ENCODE measurements at places on chromosomes 2 and 18.
A peak's percentile ranks its signal among the peaks of the same experiment; 100 is the strongest.

- no peak for DNase-seq
Measured at GRCh38 chr2:222978850-222979249, 73.1 kb upstream of the KCNE4 start.

DNA sequence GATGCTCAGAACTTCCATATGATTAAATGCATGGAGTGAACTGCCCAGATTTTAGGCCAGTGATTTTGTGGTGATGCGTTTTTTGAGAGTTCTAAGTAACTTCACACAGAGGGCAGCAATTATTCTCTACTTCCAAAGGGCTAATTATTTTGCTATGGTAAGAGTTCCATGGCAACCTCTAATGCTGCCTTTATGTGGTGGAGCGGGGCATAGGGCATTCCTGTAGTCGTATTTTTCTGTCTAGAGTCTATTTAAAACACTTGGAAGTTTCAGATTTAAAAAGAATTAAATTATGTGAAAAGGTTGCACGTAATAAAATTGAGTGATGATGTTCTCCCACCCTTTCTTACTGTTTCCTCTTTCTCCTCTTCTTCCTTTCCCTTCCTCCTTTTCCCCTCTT, 63.9 kb upstream of the EML6 start:
- DNase-seq, result no peak

DNA sequence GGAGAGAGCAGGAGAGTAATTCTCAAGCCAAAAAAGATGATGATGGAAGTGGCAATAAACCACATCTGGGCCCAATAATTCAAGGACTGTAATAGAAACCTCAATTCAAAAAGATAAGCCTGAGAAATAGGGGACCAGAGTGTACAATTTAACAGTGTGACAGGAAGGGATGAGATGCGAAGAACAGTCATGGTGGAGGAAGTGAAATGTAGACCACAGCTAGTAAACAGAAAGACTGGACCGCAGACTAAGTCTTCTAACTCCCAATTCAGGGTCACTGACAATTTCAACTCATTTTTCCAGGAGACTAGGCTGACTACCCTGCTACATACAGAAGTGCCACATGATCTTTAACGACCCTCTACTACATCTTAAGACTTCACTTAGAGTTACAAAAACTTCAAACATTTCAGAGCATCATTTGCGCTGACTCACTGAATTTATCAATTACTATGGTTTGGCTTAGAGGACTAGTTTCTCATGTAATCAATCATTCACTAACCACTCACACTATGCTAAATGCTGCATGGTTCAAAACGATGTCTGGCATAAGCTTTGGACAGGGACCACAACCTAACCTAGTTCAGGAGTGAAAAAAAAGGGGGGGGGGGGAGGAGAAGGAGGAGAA, 9.0 kb downstream of the CUL3 start:
- DNase-seq, result no peak

DNA sequence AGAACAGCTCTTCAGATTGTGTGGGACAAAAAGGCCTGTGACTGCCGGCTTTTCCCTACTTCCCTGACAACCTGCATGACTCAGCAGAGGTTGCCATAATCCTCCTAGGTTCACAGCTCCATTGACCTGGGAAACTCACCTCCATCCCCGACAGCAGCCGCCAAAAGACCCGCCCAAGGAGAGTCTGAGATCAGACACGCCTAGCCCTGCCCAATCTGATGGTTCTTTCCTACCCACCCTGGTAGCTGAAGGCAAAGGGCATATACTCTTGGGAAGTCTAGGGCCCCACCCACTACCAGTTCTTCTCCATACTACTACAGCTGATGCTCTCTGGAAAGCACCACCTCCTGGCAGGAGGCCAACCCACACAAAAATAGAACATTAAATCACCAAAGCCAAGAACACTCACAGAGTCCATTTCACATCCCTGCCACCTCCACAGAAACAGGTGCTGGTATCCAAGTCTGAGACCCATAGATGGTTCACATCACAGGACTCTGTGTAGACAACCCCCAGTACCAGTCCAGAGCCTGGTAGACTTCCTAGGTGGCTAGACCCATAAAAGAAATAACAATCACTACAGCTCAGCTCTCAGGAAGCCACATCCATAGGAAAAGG, 140.6 kb downstream of the NETO1 start:
- no peak for DNase-seq

DNA sequence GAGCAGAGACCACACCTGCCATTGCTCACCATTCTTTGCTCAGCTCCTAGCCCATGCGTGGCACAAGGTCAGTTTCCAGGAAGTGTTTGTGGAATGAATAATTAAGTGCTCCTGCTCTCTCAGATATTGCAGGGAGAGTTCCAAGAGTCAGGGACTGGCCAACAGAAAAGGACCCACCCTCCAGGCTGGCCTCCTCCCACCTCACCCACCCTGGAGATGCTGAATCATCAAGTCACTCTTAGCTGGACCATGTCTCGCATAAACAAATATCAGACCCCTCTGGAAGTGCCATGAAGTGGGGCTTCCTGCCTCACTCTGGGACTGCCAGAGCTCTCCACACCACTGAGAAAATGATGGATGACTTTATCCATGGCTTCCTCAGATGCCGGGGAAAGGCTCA, 256.0 kb downstream of the TNS1 start:
- DNase-seq, result no peak

GRCh38 chr2:149544692-149545091, 42.9 kb downstream of the MMADHC start:
- no peak for DNase-seq

DNA sequence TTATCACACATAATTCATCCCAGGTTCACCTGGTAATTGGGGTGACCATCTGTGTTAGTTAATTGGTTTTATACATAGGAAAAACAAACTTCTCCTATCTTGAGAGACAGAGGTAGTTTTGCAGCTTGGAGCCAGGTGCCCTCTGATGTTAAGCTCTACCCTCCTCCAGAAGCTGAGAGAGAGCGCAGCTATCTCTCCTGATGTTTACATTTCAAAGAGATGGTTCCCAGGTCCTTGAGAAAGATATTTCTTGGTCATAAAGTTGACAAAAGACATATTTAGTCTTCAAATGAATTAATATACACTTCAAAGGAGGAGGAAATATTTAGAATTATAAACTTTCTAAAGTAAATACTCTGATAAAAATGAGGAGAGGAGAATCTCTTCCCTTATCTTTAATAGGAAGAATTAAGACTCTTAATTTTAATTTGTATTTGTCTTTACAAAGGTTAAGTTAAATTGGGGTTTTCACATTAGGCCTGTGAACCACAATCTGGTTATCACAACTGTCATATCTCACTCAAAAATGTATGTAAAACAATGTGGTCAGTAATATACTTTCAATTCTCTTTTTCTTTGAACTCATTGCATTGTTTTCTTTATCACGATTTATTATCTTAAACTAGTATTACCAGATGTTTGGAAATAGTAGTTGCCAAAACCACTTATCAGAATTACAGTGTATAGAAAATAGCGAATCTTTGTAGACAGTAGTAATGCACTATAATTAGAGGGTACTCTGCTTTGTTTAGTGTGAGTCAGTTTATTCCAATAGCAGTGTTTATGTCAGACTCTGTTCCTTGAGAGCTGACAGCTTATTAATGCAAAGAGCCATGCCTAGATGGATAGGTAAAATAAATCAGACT, 26.8 kb downstream of the SERPINB4 start:
- DNase-seq, result no peak

GRCh38 chr2:6423944-6424343, 441.8 kb downstream of the CMPK2 start:
- DNase-seq, result no peak

GRCh38 chr2:28356095-28356911, 36.4 kb upstream of the FOSL2 start:
- DNase-seq, result peak; percentile 32

DNA sequence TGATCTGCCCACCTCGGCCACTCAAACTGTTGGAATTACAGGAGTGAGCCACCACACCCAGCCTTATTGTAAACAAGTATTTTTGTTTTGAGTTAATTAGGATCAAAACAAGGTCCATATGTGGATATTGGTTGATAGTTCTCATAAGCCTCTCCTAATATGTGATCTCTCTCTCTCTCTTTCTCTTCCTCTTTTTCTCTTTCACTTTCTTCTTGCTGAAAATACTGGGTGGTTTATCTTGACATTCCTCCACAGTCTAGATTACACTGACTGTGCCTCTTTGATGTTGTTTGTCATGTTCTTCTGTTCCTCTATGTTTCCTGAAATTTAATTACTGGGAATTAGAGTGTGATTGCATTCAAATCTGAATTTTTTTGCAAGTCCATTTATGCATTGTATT, 547.5 kb upstream of the NRXN1 start:
- DNase-seq, result no peak

- no peak for DNase-seq
Measured at GRCh38 chr2:199738727-199739412, 112.1 kb downstream of the FTCDNL1 start.

GRCh38 chr2:241851325-241852115, 7.2 kb downstream of the PDCD1 start:
- DNase-seq, result no peak

DNA sequence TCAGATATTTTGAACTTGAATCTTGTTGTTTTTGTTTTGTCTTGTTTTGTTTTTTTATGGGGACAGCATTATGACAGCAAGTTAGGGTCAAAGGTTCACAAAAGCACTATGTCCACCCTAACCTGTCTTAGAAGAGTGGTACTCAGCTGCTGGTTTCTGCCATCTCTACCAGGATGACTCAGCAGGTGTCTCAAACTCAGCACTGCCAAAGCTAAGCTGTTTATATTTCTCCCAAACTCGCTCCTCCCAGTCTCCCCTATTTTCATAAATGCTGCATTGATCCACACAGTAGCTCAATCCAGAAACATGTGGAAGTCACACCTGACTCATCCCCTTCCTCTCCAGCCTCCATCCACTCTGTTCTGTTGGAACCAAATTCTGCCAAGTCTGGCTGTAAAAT, 134.9 kb downstream of the ZBTB7C start:
- no peak for DNase-seq

GRCh38 chr2:128777196-128778035, 458.7 kb upstream of the HS6ST1 start:
- DNase-seq, result no peak

DNA sequence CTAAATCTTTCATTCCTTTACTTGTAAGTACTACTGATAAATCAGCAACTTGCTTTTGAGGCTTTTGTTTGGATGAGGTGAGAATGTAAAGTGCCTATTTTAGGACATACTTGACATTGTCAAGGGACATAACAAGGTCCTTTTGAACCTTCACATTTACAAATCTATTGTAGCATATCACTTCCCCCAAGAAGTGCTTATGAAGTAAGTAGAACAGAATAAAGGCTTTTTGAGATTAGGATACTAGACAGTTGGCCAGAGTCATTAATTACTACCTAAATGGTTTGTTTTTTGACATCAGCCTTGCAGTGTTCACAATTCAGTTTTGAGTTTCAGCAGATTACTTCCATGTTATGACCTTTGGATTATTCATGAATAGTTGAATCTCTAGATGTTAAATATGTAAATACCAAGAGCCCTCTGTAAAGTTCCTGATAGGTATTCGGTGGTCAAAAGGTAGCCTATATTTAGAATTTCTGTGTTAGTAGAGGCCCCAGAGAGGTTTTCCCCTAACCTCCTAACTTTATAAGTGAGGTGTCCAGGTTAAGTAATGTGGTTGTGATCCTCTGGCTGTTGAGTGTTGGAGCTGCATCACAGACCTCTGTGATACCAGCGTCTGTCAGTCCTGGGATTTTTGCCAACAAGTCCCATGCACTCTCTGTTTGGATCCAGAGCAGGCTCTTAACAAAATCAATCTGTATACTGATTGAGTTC, 67.2 kb downstream of the LCLAT1 start:
- DNase-seq, result no peak

- no peak for DNase-seq
Measured at GRCh38 chr2:217935235-217935879, 67.4 kb downstream of the TNS1 start.

DNA sequence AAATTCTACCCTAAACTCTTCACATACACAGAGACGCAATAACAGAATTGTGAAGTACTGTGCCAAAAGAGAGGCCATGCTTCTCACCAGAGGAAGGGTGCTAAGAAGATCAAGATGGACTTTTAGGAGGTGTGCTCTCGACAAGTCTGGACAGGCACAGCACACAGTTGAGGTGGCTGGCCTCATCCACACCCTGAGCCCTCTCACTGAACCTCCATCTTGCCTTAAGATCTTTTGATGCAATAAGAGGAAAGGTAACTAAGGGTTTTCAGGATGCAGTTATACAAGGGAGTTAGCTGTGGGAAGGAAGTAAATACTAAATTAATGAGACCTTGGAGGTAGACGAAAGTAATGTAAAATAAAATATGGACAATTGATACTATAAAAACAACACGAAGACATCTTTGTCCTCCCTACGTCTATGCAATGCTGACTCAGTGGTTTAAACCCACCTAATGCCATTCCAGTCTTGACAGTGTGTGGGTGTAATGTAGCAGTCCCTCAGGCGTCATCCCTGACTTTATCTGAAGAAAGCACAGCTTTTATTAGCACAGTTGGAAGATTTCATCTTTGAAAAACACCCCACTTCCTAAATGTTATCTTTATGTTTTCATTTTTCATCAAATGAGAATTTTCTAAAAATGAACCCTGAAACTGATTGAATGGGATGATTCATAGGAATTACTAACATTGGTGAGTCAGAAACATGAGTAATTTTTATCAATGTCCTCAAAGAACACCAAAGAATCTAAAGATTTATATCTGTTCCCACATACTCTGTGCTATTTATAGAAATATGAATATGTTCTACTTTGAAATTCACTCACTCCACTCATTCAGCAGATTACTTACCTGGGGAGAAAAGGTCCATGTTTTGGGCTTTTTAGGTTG, 34.0 kb upstream of the MALL start:
- DNase-seq, result no peak

- DNase-seq, result no peak
Measured at GRCh38 chr18:59143441-59143840, 3.8 kb downstream of the SEC11C start.

- DNase-seq, result no peak
Measured at GRCh38 chr18:39441648-39442047, 1876.0 kb upstream of the CELF4 start.

GRCh38 chr18:69934601-69935265, 12.9 kb downstream of the CD226 start:
- DNase-seq, result no peak

GRCh38 chr18:78769502-78770105, 210.0 kb upstream of the SALL3 start:
- no peak for DNase-seq

- DNase-seq, result no peak
Measured at GRCh38 chr18:70151614-70152013, 53.9 kb downstream of the RTTN start.

- DNase-seq, result peak; percentile 98
Measured at GRCh38 chr2:43226558-43226954, at the start of gene ZFP36L2. Gene ZFP36L2, minus strand, starts transcription at chr2:43226606. Its CDS starts 291 bp downstream, at chr2:43226315.

All from midbrain (tissue), 1 donor.